A549 treated with AZD2906 at 1 μM for 4 hours (cell line): ENCODE measurements at places on chromosomes 5 and 9. TPM values are rescaled to one million over a fixed set of nuclear protein-coding genes. Genes with fewer than 3 reads are reported as not detected.

The CD14 gene
- 3.2 to 4.2 TPM (median 4.0 TPM) in 5 replicates for total RNA-seq

The NPR3 gene
- 14.3 to 19.0 TPM (median 14.8 TPM) in 5 replicates for total RNA-seq

The ADGRV1 gene
- total RNA-seq = 0.50 to 0.89 TPM (median 0.61 TPM) in 5 replicates

The SHB gene
- 28.0 to 44.4 TPM (median 40.8 TPM) in 5 replicates for total RNA-seq

The HBEGF gene
- 5.7 to 7.7 TPM (median 6.5 TPM) in 5 replicates for total RNA-seq

The PHF24 gene
- total RNA-seq = 0.07 to 0.19 TPM (median 0.13 TPM) in 5 replicates

The PCDHGA12 gene
- total RNA-seq = 0.01 TPM in 1 of 5 replicates, not detected in the others

The PCYOX1L gene
- 2.2 to 3.0 TPM (median 2.9 TPM) in 5 replicates for total RNA-seq

The TGFBR1 gene
- 51.2 to 86.6 TPM (median 76.8 TPM) in 5 replicates for total RNA-seq

The CBY3 gene
- total RNA-seq = not detected in 5 replicates

The CCL28 gene
- 0.06 to 0.34 TPM (median 0.15 TPM) in 5 replicates for total RNA-seq

The DMRT3 gene
- 0.03 TPM in 1 of 5 replicates, not detected in the others for total RNA-seq

The CCNJL gene
- total RNA-seq = 10.1 to 12.6 TPM (median 11.2 TPM) in 5 replicates

The FBP2 gene
- total RNA-seq = not detected in 5 replicates

The CEMIP2 gene
- 59.7 to 99.0 TPM (median 60.8 TPM) in 5 replicates for total RNA-seq

The SLC23A1 gene
- 1.1 to 1.7 TPM (median 1.3 TPM) in 5 replicates for total RNA-seq

The RASGEF1C gene
- 0.08 to 0.11 TPM (median 0.10 TPM) in 4 of 5 replicates, not detected in the other for total RNA-seq

The GABRB2 gene
- total RNA-seq = not detected in 5 replicates

The FOXD1 gene
- total RNA-seq = 12.2 to 19.4 TPM (median 17.7 TPM) in 5 replicates
